Cortex of kidney (tissue), 1 donor: ENCODE measurements at places on chromosomes 7 and 10.

DNA sequence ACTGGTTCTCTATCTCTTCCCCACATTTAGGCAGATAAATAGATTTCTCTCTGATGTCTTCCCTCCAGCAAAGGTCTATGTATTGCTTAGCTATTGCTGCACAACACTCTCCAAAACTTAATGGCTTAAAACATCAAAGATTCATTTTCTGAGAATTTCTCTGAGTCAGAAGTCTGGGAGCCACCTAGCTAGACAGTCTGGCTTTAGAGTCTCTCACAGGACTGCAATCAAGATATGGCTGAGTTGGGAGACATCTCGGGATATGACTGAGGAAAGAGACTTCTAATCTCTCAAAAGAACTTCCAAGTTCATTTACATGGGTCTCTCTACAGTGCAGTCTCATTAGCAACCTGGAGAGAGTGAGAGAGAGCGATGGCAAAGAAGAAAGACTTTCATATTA, 553.6 kb upstream of the GHITM start:
- no peak for DNase-seq

DNA sequence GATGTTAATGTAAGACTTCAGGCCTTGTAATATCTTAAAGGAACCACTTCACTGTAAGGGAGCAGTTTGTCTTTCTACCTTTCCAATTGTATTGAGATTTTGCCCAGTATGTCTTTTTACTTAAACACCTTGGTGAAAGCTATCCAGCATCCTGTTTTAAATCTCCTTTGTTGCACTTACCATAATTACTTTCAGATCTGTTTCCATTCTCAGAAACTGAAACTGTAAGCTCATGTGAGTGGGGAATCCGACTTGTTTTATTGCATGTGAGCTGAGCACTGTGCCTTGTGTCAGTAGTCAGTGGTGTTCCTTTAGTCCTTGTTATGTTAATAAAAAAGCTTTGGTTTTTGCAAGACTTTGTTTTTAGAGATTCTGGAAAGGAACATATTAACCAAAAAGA, 42.2 kb downstream of the BMPR1A start:
- DNase-seq: no peak

DNA sequence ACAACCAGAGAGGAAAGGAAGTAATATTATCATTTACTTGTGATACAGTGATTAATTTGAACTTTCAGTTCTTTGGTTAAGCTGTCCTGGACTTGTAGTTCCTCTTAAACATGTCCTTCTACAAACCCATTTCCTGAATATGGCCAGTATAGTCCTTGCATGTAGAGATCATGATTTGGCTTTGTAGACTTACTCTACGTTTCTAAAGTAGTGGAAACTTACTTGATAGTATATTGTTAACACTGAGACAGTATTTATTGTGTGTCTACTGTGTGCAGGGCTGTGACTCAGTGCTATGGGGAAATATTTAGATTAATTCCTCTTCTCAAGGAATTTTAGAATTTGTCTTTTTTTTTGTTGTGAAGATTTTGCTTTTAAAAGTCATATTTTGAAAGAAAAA, 109.5 kb downstream of the NRF1 start:
- no peak for DNase-seq

- no peak for DNase-seq
Measured at GRCh38 chr7:25611196-25611595, 382.9 kb upstream of the NPVF start.

DNA sequence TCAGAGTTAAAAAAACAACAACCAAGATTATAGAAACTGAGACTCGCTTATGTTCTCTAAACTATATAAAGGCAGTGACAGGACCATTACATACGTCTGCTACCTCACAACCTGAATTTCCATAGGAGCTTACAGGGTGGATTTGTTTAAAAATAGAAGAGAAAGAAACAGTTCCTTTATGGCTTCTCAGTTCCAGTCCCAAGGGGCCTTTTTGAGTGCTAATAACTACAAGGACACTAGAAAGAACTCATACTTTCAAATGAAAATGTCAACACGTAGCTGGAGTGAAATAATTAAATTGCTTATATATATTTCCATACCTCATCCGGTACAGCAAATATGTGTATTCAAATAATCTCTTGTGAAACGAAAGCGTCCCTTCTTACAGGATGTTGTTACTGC, 19.7 kb downstream of the TSPAN12 start:
- DNase-seq: no peak

DNA sequence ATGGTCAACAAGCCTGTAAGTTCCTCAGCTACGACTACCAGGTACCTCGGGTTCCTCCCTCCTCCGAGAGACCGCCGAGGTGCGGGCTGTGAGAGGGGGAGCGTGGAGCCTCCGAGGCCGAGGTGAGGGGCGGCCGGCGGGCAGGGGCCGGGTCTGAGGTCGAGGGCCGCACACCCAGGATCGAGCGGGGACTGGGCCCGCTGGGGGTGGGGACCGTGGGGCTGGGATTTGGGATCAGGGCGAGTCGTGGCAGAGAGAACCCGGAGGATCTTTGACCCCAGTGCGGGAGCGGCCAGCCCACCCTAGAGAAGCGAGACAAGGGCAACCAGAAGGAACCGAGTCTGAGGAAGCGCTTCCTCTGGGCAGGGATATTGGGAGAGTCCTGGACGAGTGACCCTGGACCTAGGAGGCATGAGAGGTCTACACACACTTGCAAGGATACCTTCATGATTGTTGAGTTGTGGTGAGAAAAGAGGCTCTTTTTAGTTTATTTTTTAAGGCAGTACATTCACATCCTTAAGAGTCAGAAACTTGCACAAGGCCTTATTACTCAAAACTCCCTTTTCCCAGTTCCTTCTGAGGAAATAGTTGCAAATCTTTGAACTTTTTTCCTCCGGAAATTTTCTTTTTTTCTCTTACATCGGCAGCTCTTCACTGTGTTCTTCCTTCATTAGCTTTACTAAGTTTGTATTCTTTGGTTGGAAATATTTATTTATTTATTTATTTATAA, 395 bp downstream of the ZNF487 start:
- no peak for DNase-seq

- DNase-seq: no peak
Measured at GRCh38 chr7:75820688-75821087, 7.1 kb upstream of the CCL24 start.

DNA sequence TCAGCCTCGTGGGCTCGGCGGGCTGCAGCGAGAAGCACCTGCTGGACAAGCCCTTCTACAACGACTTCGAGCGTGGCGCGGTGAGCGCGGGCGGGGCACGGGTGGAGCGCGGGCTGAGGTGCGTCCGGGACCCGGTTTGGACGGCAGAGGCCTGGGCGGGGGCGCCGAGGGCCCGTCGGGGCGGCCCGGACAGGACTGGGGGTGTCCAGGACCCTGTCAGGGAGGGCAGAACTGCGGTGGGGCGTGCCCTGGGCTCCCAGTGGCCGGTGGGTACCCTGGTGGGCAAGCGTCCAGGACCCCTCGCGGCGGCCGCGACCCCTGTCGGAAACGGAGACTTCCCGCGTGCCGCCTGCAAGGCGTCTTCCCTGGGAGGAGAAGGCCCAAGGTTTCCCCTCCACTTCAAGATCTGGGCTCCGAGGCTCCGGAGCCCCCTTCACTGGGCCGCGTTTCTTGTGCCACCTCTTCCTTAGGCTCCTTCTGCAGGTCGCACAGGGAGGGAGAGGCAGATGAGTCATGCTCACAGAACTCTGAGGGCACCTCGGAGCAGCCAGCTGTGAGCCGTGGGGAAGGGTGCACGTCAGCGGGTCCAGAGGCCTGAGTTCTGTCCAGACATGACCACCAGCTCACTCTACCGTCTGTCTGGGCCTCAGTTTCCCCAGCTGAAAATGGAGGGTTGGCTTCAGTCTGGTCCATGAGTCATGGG, 485 bp downstream of the ALOX5 start:
- no peak for DNase-seq

DNA sequence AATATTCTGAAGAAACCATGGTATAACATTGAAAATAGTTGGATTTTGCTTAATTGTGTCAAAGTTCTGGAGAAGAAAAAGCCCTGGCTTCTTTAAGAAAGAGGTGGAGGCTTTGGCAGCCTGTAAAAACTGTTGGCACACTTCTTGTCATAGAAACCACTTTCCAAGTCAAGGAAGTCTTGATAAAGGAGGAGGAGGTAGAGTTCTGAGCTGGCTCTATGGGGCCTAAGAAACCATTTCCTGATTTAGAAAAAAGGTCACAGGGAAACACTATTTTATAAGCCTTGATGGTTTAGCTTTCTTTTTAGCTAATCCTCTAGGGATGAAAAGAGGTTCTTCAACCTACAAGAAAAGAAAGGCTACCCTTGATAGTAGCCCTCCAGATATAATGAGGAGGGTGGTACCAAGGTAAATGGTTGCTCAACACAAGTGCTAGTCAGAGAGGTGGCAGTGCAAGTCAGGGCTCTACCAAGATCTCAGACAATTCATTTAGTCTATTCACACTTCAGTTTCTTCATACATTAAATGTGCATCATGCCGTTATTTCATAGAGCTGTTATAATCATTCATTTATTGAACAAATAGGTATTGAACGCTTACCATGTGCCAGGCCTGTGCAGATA, 346.9 kb downstream of the RNLS start:
- DNase-seq: no peak

- DNase-seq: no peak
Measured at GRCh38 chr7:26153241-26153822, 1.3 kb downstream of the NFE2L3 start.

- no peak for DNase-seq
Measured at GRCh38 chr10:29656451-29656992, 21.8 kb upstream of the SVIL start.

DNA sequence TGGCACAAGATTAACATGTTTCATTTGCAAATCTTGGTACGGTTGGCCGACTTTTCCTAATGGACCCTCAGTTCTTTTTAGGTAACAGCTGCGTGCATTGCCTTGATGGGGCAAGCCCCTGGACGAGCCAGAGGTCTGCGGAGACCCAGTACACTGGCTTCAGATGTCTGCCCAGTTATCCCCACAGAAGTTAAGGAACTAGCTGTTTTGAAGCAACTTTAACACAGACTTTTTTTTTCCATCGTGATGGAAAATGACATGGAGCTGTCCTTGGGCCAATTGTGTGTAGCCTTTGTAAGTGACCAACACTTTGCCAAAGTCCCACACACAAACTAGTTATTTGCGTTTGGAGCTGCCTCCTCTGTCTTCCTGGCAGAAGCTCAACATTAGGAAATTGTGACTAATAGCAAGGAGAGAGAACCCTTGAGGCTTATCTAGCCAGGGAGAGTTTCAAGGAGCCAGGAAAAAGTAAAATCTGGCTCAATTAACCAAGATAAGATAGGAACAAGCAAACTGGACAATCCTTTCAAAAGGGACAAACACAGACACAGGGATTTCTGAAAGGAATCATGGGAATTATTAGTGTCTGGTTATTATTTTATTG, 99.6 kb upstream of the BMPER start:
- DNase-seq: no peak

- no peak for DNase-seq
Measured at GRCh38 chr7:143373255-143373794, 7.8 kb upstream of the ZYX start.

DNA sequence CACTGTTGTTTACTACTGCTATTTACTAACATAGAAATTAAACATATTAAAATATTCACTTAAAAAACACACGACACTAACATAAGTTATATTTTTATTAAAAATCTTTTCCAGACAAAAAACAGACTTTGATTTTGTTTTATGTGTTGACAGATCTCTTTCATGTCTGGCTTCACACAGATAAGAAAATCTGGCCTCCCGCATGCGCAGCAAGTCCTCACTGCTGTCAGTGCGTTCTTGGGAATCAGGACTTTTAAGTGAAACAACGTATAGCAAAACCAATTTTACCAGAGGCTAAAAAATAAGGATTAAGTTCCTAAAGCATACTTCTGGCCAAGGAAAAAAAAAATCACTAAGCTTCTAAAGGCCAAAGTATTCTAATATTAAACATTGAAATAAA, 1.2 kb upstream of the IDI1 start:
- no peak for DNase-seq

GRCh38 chr10:112330607-112331160, 43.2 kb upstream of the ACSL5 start:
- DNase-seq: no peak

- no peak for DNase-seq
Measured at GRCh38 chr7:85039196-85039923, 147.5 kb downstream of the SEMA3D start.

- no peak for DNase-seq
Measured at GRCh38 chr7:139231513-139232376, 708 bp downstream of the UBN2 start.

- no peak for DNase-seq
Measured at GRCh38 chr7:21912305-21912704, 33.4 kb downstream of the CDCA7L start.

DNA sequence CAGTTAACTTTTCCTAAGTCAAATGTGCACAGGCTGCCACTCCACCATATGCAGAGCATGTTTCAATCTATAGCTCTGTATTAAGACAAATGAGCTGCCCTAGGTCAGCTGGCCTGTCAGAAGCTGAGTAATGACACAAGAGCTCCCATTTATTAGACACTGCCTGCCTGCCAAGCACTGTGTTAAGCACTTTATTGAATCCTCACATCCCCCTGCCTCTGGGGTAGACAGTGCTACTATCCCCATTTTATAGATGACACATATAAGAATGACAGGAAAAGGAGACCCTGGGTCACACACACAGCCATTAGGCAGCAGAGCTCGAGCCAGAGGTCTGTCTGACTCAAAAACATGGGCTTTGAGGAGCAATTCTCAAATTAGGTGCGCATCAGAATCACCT, 179.8 kb upstream of the PDE1C start:
- no peak for DNase-seq

- DNase-seq: no peak
Measured at GRCh38 chr7:39130857-39131526, 153.3 kb downstream of the POU6F2 start.

DNA sequence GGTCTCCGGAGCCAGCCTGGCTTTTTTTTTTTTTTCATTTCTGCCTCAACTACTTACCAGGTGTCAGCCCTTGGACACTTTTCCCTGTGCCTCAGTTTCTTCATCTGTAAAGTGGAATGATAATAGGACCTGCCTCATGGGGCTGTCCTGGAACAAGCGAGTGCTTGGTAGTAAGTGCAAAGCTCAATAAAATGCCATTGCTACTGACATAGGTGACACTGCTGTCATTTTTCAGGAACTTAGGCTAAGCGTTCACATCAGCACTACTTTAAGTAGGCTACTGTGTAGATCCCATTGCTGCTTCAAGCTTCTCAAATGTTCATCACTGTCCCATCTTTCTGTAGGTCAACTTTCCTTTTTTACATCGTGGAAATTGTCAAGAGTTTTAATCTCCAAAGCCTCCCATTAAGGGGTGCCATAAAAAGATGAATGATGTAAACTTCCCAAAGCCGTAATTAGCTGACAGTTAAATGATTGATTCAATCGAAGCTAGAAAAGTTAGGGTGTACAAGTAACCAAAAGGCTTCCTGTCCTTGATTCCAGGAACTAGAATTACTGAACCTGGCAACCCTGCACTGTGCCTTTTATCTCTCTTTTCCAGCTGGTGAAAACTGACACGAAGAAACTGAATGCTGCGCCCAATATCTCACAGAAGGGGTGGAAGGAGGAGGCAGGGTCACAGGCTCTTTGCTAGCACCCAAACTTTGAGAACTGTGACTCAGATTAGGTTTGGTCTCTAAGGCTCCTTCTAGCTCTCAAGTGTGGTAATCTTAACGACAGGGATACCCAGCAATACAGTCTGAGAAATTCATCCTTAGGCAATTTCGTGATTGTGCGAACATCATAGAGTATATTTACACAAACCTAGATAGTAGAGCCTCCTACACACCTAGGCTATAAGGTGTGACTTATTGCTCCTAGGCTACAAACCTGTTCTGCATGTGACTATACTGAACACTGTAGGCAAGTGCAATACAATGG, 861 bp upstream of the USP6NL start:
- DNase-seq: no peak
